Stimulated activated CD8-positive, alpha-beta memory T cell treated with anti-CD3 and anti-CD28 coated beads, Interleukin-12 subunit alpha, Interleukin-12 subunit beta, amount 100 ng/mL, for 1 hour (primary cell): ENCODE measurements at places on chromosomes 2 and 18.

DNA sequence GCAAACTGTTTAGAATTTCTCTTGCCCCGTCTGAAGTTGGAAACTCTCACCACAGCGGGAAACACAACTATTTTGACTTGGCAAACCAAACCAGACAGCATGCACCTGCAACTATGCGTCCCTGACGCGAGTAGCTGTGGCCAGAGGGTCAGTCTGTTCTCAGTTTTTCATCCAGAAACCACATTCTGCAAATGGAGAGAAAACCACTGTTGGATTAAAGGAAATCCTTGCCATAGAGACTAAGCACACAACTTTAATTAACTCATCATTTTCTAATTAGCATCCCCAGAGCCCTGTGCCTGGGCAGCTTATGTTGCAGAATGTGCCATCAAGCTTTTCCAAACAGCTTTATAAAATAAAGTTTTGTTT is 415.7 kb upstream of the TCF4 start:
- no peak for DNase-seq

DNA sequence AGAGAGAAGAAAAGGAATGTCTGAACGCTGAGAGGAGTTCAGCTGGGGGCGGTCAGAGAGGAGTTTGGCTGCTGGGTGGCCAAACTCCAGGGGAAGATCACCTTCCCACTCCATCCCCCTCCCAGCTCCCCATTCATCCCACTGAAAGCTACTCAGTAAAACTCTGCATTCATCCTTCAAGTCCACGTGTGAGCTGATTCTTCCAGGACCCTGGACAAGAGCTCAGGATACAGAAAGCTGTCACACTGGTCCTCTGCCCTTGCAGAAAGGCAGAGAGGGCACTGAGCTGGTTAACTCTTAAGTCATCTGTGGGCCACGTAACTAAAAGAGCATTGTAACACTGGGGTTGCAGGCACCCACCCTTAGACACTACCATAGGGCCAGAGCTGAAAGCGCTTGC is 132.1 kb upstream of the ARL4C start:
- no peak for DNase-seq

DNA sequence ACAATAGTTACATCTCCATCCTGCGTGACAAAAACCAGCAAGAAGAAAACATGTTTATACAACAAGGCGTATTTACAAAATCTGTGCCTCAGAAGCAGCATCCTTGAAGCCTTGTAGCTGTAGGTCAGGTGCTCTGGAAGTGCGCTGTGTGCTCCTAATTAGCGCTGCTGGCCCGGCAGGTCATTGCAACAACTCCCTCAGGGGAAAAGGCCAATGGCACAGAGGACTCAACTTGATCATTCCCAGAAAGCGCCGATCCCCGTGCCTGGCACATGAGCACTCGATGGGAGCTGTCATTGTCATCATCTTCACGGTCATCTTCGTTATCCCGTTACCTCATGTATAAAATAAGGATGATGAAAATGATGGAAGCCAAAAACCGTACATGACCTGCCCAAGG is 58.5 kb downstream of the EIPR1 start:
- DNase-seq: no peak

- no peak for DNase-seq
These were observed 419.1 kb upstream of the DSEL start for GRCh38 chr18:67935638-67936037.

DNA sequence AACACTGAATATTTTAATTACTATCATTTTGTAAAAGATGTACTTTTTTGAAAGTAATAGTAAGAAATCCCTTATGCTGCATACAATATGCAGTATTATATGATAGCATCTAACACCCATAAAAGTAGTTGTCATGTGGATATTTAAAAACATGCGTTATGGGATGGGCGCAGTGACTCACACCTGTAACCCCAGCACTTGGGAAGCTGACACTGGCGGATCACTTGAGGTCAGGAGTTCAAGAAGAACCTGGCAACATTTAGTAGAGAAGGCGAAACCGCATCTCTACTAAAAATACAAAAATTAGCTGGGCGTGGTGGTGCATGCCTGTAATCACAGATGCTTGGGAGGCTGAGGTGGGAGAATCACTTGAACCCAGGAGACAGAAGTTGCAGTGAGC is 88.9 kb downstream of the FEZ2 start:
- DNase-seq: no peak

GRCh38 chr2:200449149-200449548 is 60.7 kb downstream of the KCTD18 start:
- no peak for DNase-seq

DNA sequence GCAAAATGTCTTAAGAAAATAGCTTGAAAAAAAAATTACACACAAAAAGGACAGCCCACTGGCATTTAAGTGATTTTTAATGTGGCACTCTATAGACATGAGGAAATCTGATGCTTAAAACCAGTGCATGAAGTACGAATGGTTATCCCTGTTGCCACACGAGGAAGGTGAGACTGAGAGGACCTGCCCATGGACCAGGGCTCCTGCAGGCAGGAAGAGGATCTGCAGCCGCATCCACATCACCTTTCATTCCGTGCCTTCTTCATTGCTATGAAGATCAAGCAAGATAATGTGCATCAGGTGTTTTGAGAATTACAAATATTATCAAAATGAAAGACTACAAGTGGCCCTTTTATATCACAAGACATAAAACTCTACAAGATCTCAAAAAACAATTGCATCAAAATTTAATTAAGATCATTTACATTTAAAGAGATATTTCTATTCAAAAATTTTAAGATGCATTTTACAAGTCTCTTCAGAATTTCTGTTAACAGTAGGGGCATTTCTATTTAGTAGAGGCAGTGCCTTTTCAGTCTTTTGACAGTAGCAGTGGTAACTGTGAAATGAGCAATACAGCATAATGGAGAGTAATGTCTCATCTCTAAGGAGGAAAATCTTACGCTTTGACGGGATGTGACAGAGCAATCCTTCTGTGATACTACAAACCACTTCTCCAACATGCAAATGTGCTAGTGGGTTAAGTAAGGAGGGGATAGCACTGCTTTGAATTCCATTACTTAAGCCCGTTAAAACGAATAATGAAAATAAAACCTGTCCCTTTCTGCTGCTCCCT is 83.4 kb downstream of the SLC5A7 start:
- DNase-seq: no peak

DNA sequence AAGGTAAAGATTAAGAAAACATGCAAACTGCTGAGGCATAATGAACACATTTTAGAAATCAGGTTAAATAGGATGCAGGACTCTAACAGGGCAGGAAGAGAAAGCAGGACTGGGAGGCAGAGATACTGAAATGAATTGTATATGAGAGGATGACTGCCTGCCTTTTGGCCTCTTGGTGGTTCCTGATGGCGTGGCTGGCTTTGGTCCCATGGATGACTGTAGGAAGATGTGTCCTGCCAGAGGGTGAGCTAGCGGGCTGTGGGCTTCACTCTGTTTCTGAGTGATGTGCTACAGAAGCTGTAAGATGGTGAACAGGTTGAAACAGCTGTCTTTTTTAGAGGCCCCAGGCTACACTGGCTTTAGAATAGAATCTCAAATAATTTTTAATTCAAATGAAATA is 517.0 kb downstream of the SLC4A3 start:
- DNase-seq: no peak

DNA sequence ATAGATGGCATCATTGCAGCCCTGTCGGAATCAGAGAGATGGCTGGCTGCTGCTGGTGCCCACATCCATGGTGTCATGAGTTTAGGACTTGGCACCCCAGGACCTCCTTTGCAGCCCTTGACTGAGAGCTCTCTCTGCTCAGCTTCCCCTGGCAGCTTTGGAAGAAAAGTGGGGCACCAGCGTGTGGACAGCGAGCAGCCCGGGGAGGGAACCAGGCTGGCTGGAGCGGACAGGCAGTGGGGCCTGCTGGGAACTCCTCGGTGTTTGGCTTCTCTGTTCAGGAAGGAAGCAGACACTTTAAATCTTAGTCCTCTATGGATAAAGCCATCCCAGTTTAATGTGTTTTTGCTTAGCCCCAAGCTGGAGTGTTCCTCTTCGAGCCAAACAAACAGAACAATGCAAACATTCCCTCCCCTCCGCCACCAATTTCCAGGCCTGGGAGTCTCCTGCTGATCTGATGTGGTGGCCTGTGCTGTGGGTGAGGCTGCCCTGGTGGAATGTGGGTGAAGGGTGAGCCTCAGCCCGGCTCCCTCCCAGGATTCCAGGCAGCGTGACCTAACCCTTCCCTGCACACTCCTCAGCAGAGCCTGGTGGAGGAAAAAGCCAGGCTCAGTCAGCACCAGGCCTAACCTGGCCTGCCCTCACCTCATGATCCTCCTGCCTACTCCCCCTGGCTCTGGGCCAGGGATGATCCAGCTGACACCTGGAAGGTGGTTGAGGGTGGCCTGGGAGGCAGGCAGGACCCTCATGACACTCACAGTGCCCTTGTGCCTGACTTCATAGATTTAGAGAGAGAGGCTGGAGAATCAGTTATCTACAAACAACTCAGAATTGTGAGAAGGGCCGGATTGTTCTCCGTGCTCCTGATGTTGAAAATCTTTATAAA is 21.6 kb upstream of the ITGB6 start:
- no peak for DNase-seq

DNA sequence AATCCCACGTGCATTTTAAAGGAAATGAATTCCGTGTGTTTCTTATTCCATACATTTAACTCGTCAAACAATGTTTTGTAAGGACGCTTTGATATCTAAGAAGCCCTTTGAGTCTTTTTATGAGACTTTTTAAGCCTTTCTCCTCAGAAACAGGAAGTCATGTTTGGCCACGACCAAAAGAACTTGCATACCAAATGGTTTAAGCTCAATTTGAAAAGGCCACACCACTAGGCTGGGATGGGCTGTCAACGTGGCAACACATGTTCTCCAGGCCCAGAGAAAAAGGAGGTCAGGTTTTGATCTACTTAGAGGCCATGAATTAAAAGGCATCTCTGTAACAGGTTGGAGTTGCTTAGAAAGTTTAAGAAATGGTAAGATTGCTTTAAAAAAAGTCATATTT is 441.8 kb downstream of the CMPK2 start:
- DNase-seq: no peak
